ENCODE measurements at places on chromosomes 7 and 10.

DNA sequence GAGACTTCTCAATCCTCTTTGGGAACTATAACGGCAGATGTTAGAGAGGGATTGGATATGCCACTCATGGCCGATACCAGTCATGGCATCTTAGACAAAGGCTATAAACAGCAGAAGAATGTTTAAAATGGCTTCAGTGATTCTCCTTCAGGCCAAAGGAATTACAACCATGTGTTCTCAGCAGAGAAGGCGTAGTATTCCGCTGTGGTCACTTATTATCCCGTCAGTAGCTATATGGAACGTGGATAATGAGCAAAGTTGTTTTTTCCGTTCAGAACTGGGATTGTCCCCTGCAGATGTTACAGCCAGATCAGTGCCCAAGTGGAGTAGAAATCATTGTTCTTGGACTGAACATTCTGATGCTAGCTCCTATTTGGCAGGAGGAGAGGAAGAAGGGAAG lies 43.1 kb downstream of the TEX36 start:
- DNase-seq = no peak

DNA sequence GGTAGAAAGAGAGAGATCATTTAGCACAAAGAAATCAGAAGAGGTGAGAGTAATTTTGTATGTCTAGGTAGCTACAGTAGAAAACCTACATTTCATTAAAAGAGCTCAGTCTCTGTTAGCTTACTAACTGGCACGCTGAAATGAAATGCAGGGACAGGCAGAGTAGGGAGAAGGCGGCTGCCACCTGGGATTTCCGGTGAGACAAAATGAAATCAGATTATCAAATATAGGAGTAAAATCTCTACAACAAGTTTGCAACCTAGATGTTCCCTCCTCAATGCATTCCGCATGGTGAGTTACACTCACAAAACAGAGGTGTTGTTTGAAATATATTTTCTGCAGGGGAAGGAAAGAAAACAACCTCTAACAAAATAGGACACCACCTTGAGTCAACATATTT lies 55.9 kb downstream of the VOPP1 start:
- DNase-seq = no peak

- DNase-seq = peak; percentile 74
Observed at GRCh38 chr10:104273899-104274575, 5.1 kb downstream of the GSTO2 start.

- DNase-seq = no peak
Observed at GRCh38 chr10:117775526-117775925, 233.0 kb downstream of the EMX2 start.

- no peak for DNase-seq
Observed at GRCh38 chr7:137172105-137172590, 171.4 kb downstream of the PTN start.

GRCh38 chr10:101405001-101405400 lies 51.0 kb downstream of the BTRC start:
- no peak for DNase-seq

DNA sequence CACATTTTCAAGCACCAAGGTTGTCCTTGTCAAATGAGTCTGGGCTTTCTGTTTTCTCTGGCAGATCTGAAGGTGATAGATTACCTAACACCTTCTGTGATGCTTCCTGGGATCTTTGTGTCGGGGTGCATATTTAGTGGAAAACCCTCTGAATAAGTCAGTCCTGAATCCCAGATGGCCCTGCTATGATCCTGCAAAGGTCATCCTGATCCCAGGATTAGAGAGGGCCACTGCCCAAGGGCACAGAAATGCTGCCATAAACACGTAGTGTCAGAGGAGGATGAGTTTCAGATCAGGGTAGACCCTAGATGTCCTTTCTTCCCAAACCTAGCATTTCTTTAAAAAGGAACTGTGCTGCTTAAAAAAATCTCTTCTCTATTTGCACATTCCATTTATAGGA lies 19.0 kb downstream of the AGR2 start:
- DNase-seq = no peak

DNA sequence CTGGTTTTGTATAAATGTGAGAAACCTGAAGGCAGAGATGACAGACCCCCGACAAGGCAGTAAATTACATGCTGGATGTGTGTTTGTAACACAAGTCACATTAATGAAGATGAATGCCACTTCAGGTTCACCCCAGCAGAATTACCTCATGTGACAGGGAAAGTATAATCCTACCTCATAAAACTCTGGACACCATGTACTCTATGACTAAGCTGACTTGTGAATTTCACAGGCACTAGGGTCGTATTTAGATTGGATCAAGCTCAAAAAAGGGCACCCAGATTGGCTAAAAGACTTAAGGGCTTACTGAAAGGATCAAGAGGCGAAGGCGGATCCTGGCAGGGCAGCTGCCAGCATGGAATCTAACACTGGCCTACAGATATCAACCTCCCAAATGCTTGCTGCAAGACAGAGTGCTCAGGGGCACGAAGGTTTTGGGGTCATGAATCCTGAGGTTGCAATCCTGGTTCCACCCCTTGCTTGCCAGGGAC lies 161.4 kb downstream of the PIP4K2A start:
- DNase-seq = no peak

DNA sequence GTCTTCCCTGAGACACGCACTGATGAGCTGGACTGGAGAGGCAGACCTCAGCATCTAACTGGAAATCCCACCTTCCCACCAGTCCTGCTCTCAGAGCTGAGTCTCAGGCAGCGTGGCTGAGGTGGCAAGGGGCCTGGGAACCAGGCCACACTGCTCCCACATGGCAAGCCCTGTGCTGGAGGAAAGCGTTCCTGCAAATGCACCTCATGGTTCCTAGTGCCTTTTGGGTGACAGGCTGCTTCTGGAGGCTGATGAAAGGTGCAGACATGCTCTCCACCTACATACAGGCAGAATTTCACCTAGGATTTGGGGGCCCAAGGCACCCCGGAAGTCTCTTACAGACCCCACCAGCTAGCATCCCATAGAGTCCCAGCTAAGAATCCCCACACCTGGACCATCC lies 432.9 kb upstream of the FOXK1 start:
- no peak for DNase-seq

GRCh38 chr7:50068026-50068425 lies 25.0 kb downstream of the ZPBP start:
- no peak for DNase-seq

- DNase-seq = no peak
Observed at GRCh38 chr10:25467881-25468280, 293.1 kb downstream of the GPR158 start.

DNA sequence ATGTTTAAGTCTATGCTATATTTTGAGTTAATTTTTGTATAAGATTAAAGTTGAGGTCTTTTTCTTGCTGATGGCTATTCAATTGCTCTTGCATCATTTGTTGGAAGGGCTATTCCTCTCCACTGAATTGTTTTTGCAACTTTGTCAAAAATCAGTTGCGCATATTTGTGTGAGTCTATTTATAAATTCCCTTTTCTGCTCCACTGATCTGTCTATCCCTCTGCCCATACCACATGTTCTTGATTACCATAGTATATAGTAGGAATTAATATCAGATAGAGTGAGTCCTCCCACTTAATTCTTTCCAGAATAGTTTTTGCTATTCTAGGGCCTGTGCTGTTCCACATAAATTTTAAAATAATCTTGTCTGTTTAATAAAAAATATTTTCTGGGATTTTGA lies 152.4 kb upstream of the ADCY1 start:
- DNase-seq = no peak

- peak; percentile 34 for DNase-seq
Observed at GRCh38 chr7:898855-899681, 22.7 kb downstream of the GET4 start.

GRCh38 chr7:6071406-6071805 lies 40.2 kb downstream of the ANKRD61 start:
- DNase-seq = no peak

DNA sequence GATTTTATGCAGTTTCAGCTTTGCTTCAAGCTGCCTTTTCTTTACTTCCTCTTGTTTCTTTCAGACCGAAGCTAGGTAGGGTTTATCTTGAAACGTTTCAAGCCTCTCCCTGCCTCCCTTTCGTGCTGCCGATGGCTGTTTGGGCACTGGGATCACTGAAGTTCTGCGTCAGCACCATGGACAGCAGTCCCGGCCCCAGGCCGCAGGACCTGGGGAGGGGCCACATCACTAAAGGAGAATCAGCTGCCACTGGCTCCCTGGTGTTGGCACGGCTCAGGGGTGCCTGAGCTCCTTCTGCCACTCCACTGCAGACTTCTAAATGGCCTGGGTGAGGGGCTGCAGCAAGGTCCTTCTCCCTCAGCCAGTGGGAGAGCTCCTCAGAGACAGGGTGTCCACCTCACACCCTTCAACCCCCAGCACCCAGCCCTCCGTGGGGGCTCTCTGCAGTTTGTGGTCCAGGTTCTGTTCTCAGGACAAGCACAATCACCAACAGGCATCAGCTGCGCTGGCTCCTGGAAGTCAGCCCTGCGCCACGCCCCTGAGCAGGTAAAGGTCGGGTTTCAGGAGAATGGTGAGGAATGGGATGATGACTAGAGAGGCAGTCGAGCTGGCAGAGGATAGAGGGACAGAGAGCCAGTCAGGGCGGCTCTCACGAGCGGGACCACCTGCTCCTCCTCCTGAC lies 387.2 kb downstream of the TCERG1L start:
- peak; percentile 2 for DNase-seq

DNA sequence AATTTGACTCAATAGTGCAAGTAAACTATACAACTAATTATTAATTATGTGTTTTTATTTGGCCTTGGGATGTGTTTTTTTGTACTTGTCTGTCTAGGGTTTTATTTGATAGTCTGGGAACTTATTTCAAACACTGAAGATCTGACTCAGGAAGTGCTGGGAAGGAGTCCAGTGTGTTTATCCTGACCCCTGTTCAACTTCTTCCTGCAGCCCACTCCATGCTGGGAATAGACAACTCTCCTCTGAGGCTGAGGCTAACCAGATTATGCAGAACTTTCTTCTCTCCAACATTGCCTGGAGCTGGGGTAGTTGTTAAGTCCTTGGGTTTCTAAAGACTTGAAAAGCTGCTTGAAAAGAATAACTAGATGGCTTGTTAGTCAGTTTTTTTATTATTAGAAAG lies 6.9 kb downstream of the CISD1 start:
- DNase-seq = no peak

- no peak for DNase-seq
Observed at GRCh38 chr7:22765609-22766008, 38.6 kb downstream of the IL6 start.

GRCh38 chr7:8443576-8444467 lies 10.4 kb downstream of the NXPH1 start:
- DNase-seq = peak; percentile 14

DNA sequence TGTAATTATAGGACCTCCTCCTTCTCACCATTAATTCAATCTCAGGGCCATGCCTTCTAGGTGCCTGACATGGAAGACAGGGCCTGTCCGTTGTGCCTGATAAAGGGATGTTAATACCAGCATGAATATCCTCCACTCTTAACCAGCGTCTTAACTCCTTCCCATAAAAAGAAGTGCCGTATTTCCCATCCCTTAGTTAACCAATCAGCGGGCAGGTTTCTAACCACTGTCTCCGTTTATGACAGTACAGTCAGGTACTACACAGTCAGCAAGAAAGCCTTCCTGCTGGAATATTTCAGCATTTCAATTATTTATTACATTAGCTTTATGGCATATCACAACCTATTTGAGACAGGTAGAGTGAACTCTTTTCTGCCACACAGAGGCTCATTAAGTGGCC lies 308.6 kb upstream of the FZD8 start:
- DNase-seq = no peak

- no peak for DNase-seq
Observed at GRCh38 chr10:97347317-97347716, 12.8 kb upstream of the FRAT2 start.

DNA sequence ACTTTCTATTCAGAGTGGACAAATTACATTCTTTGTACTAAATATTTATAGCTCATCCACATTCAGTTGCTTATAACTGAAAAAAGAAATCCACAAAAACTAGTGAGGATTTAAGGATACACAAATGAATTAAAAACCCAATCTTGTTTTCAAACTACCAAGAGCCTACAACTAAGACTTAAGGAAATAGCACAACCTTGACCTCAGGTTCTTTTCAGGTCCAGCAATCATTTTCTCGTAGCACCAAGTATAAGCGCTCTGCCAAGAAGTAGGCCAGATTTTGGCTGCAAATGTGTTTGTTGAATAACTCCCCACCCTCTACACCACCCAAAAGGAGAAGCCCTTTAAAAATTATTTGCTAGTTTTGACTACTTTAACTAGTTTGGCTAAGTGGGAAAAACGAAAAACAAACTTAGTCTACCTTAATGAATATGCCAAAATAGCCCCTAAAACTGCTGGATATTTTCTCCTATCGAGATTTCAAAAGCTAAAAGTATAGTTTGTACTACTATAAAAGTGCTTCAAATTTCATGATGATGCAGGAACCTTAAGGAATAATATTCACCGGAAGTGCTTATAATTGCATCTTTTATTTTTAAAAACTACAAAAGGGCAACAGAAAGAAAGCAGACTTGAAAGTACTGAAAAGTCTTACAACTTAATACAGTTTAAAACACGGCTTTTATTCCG lies 2.7 kb upstream of the KMT2E start:
- DNase-seq = peak; percentile 59

- DNase-seq = no peak
Observed at GRCh38 chr7:73429215-73429614, 4.4 kb upstream of the FZD9 start.

DNA sequence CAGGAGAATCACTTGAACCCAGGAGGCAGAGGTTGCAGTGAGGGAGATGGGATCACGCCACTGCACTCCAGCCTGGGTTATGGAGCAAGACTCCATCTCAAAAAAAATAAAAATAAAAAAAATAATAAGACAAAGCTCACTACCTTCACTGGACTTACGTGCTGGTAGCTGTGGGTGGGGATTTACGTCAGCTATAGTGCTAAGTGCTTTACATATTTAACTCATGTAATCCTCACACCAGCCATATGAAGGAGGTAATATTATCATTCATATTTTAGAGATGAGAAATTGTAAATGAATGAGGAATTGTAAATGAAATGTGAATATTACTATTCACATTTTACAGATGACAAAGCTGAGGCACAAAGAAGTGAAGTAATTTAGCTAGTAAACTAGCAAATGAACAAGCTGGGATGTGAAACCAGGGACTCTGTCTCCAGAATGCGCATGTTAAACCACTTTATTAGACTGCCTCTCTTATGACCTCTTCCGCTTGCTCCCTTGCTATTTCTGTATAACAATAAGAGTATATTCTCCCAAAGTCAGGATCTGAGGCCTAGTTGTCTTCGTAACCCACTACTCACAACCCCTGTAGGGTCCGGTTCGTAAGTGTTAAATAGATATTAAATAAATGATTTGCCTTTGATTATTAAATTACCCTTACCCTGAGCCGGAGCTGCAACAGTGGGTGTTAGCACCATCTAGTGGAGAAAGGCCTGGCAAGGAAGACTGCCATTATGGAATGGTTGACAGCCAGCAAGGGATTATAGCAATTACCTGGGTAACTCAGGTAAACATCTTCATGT lies 70.2 kb downstream of the HTR7 start:
- peak; percentile 10 for DNase-seq

- no peak for DNase-seq
Observed at GRCh38 chr7:91556956-91557650, 292.9 kb downstream of the FZD1 start.

GRCh38 chr10:123150986-123151736 lies 3.0 kb upstream of the BUB3 start:
- peak; percentile 60 for DNase-seq

GRCh38 chr7:132472463-132473120 lies 103.7 kb downstream of the PLXNA4 start:
- no peak for DNase-seq

- DNase-seq = no peak
Observed at GRCh38 chr7:10116511-10116910, 857.2 kb upstream of the PHF14 start.

- no peak for DNase-seq
Observed at GRCh38 chr7:106287786-106288185, 3.0 kb upstream of the NAMPT start.

- DNase-seq = no peak
Observed at GRCh38 chr10:112672706-112673105, 225.7 kb downstream of the VTI1A start.

All from erythroblast (primary cell).